ENCODE measurements at places on chromosomes 7 and 10.

DNA sequence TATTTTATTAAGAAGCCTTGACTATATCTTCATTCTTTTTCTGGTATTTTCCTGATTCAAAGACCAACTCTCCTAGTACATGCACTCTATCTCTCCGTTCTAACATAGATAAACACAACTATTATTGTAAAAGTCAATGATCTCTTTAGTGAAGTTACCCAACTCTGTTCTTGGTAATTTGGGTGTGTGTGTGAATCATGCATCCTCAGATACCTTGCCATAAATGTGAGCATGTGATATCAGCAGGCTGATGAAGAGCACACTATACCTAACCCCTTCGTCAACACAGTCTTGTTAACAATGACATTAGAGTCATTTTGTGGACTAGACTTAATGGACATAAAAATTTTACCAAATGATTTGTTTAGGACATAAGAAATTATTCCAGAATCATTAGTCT, 1122.1 kb downstream of the XPNPEP1 start:
- H3K27ac ChIP-seq, result no peak overlapping the region
- no peaks in the 10 kb centered on the region for H3K4me1 ChIP-seq
- no peak for DNase-seq
- no peaks in the 10 kb centered on the region for H3K36me3 ChIP-seq

GRCh38 chr10:92972886-92973285, 87.7 kb upstream of the CYP26C1 start:
- no peaks in the 10 kb centered on the region for H3K4me1 ChIP-seq
- no peak for DNase-seq
- H3K36me3 ChIP-seq, result no peaks in the 10 kb centered on the region
- H3K27ac ChIP-seq, result no peak overlapping the region

DNA sequence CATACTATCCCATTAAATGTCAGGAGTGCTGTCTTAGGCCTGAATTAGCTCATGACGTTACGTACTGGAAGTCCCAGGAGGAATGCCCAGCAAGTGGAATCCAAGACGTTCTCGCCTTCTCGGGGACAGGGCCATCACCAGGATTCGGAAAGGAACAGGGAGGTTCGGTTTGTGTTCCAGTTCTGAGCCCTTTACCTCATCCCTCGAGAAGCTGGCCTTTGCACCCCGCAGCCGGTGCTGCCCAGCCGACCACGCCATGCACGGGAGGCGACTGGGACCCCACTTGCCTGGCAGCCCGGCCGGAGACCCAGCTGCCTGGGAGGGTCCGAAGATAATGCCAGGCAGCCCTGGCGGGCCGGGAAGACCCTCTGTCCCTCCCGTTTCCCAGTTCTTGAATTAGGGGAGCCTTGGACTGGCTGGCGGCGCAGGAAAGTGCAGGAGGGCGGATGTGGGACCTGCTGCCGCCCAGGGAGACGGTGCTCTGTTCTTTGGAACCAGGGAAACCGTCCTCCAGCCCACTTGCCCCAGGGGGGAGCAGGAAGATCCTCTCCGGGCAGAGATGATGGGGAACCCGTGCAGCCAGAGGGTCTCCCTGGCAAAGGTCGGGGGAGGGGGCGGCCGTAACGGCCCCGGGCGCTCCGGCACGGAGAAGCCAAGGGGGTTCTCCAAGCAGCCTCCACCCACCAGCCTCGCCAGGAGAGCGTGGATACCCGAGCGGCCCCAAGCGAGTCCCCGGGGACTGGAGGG, 671 bp upstream of the CHST3 start:
- no peaks in the 10 kb centered on the region for H3K4me1 ChIP-seq
- peak overlapping the region; percentile 98 for H3K27ac ChIP-seq
- DNase-seq, result peak; percentile 82
- H3K27me3 ChIP-seq, result no peaks in the 10 kb centered on the region

DNA sequence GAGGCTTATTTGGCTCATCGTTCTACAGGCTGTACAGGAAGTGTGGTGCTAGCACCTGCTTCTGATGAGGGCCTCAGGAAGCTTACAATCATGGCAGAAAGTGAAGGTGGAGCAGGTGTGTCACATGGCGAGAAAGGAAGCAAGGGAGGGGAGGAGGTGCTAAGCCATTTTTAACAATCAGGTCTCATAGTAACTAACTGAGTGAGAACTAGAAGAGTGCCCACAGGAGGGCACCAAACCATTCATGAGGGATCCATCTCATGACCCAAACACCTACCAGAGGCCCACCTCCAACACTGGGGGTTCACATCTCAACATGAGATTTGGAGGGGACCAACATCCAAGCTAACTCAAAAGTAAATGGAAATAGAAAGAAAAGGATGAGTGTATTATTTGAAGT, 78.1 kb downstream of the CXCL12 start:
- no peaks in the 10 kb centered on the region for H3K27me3 ChIP-seq
- DNase-seq, result no peak
- H3K27ac ChIP-seq, result no peak overlapping the region
- H3K36me3 ChIP-seq, result no peaks in the 10 kb centered on the region

DNA sequence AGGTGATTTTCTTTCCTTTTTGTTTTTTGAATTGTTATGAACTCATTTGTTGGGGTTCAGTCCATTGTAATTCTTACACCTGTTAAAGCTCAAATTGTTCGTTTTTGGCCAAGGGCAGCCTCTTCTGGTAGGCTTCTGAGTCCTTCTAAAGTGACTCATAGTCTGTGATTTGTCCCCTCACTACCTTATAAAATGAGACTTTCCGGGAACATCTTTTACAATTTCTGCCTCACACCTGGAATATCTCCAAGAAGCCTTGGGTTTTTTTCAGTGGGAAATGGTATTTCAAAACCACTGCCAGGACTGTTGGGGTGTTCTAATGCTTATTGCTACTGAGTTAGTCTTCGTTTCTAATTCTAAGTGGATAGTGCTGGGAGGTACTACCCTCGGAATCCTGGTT, 56.7 kb downstream of the BMPR1A start:
- DNase-seq, result no peak
- peak overlapping the region; percentile 9 for H3K27ac ChIP-seq
- no peaks in the 10 kb centered on the region for H3K27me3 ChIP-seq
- H3K4me1 ChIP-seq, result no peaks in the 10 kb centered on the region
- no peaks in the 10 kb centered on the region for H3K36me3 ChIP-seq
- H3K4me3 ChIP-seq, result no peak overlapping the region

DNA sequence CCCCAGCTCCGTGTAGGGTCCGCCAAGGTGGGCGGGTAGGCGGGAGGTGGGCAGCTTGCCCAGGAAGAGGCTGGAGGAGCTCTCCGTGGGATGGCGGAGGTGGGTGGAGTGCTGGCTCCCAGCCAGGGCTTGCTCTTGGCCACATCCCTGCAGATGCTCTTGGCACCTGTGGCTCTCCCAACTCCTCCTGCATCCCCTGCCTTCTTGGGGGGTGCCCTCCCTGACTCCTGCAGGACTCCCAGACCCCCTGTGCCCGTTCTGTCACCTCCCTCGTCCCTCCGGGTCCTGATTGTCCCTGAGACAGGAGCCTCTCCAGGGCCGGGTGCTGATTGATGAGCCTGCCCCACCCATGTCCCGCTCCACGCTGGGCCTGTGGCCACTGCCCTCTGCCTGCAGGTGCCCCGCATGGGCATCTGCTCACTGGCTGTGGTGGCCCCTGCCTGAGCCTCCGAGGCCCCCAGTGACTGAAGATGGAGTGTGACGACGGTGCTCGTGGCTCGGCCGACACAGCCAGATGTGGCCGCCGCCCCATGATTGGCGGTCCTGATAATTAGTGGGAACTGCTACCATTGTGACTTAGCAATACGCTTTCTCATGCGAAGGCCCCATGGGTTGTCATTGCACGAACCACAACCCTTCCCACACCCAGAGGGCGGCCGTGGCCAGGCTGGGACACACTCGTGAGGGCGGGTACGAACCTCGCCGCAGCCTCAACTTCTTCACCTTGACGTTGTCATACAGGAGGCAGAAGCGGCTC, 23.6 kb downstream of the CFAP46 start:
- no peaks in the 10 kb centered on the region for H3K4me1 ChIP-seq
- H3K4me3 ChIP-seq, result no peak overlapping the region
- no peaks in the 10 kb centered on the region for H3K27me3 ChIP-seq
- no peak overlapping the region for H3K27ac ChIP-seq

GRCh38 chr7:142811154-142811737, 40.5 kb downstream of the PRSS2 start:
- no peaks in the 10 kb centered on the region for H3K4me1 ChIP-seq
- no peak overlapping the region for H3K27ac ChIP-seq
- H3K27me3 ChIP-seq, result no peaks in the 10 kb centered on the region
- H3K4me3 ChIP-seq, result no peak overlapping the region
- DNase-seq, result no peak

DNA sequence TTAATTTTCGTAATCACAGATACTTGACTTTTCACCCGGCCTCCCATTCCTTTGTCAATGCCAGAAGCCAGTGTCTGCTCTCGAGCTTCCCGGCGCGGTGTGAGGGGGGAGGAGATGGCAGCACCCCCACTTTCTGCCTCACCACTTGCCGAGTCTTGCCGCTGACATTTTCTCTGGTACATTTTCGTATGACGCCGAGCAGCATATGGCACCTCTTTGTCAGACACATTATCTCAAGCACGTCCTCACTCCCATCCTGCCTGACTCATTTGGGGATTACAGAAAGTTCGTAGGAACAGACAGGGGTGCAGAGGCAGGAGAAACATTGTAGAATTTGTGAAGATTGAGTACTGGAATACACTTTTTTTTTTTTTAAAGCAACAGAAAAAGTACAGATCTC, 60.8 kb upstream of the SORCS3 start:
- H3K27me3 ChIP-seq, result no peaks in the 10 kb centered on the region
- H3K4me3 ChIP-seq, result no peak overlapping the region
- H3K36me3 ChIP-seq, result no peaks in the 10 kb centered on the region

- H3K36me3 ChIP-seq, result no peaks in the 10 kb centered on the region
- no peaks in the 10 kb centered on the region for H3K4me1 ChIP-seq
- DNase-seq, result no peak
- H3K27me3 ChIP-seq, result no peaks in the 10 kb centered on the region
- no peak overlapping the region for H3K27ac ChIP-seq
Observed at GRCh38 chr7:143906895-143907294, 4.9 kb upstream of the TCAF1 start.

GRCh38 chr7:48245751-48246472, 74.7 kb downstream of the ABCA13 start:
- H3K4me3 ChIP-seq, result no peak overlapping the region
- DNase-seq, result no peak
- no peaks in the 10 kb centered on the region for H3K36me3 ChIP-seq
- H3K4me1 ChIP-seq, result no peaks in the 10 kb centered on the region

- no peaks in the 10 kb centered on the region for H3K27me3 ChIP-seq
- no peak overlapping the region for H3K4me3 ChIP-seq
- DNase-seq, result no peak
- H3K4me1 ChIP-seq, result no peaks in the 10 kb centered on the region
- H3K27ac ChIP-seq, result no peak overlapping the region
- H3K36me3 ChIP-seq, result no peaks in the 10 kb centered on the region
Observed at GRCh38 chr7:22016507-22016906, 70.8 kb upstream of the CDCA7L start.

DNA sequence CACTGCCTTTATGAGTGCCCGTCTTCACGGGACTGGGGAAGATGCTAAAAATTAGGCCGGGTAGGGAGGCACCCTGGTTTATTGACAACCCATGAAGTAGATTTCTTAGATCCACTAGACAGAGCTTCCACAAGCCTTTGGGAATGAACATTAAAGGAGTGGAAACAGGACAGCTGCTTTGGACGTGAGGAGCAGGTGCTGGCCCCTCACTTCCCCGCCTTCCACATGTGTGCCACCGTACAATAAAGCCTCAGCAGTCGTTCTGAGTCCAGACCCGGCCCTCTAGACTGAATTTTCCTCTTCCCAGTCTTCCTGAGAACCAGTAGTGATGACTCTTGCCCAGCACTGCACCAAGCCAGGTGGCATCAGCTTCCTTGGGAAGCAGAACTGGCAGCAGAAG, 282.4 kb downstream of the CELF2 start:
- DNase-seq, result no peak
- no peaks in the 10 kb centered on the region for H3K4me1 ChIP-seq
- H3K27ac ChIP-seq, result no peak overlapping the region
- H3K4me3 ChIP-seq, result no peak overlapping the region
- no peaks in the 10 kb centered on the region for H3K27me3 ChIP-seq
- H3K36me3 ChIP-seq, result no peaks in the 10 kb centered on the region

- no peak overlapping the region for H3K27ac ChIP-seq
- no peaks in the 10 kb centered on the region for H3K27me3 ChIP-seq
- no peaks in the 10 kb centered on the region for H3K36me3 ChIP-seq
- H3K4me3 ChIP-seq, result no peak overlapping the region
- DNase-seq, result no peak
Observed at GRCh38 chr10:9140373-9140772, 1085.9 kb downstream of the GATA3 start.

- H3K36me3 ChIP-seq, result no peaks in the 10 kb centered on the region
- no peak overlapping the region for H3K27ac ChIP-seq
- no peak for DNase-seq
- no peaks in the 10 kb centered on the region for H3K27me3 ChIP-seq
- H3K4me3 ChIP-seq, result no peak overlapping the region
Observed at GRCh38 chr7:68258609-68259008, 1262.0 kb downstream of the TYW1 start.

- H3K27me3 ChIP-seq, result no peaks in the 10 kb centered on the region
- no peak overlapping the region for H3K27ac ChIP-seq
- H3K36me3 ChIP-seq, result no peaks in the 10 kb centered on the region
- DNase-seq, result no peak
Observed at GRCh38 chr10:36942616-36943015, 182.8 kb upstream of the ANKRD30A start.

GRCh38 chr7:2063563-2064260, 169.0 kb downstream of the MAD1L1 start:
- no peaks in the 10 kb centered on the region for H3K27me3 ChIP-seq
- H3K4me3 ChIP-seq, result no peak overlapping the region
- H3K36me3 ChIP-seq, result no peaks in the 10 kb centered on the region
- no peak overlapping the region for H3K27ac ChIP-seq
- H3K4me1 ChIP-seq, result no peaks in the 10 kb centered on the region

GRCh38 chr10:38007991-38008390, 2.5 kb upstream of the ZNF33A start:
- DNase-seq, result no peak
- H3K4me1 ChIP-seq, result no peaks in the 10 kb centered on the region
- H3K27ac ChIP-seq, result no peak overlapping the region
- H3K27me3 ChIP-seq, result no peaks in the 10 kb centered on the region

- H3K27me3 ChIP-seq, result no peaks in the 10 kb centered on the region
- no peak overlapping the region for H3K27ac ChIP-seq
- no peaks in the 10 kb centered on the region for H3K36me3 ChIP-seq
- DNase-seq, result no peak
- peaks cover 6% of the 10 kb centered on the region for H3K4me1 ChIP-seq
- no peak overlapping the region for H3K4me3 ChIP-seq
Observed at GRCh38 chr10:94076325-94076841, 82.7 kb downstream of the PLCE1 start.

Data from uterus (tissue), 4 donors.